ENCODE measurements at places on chromosomes 2 and 18.

DNA sequence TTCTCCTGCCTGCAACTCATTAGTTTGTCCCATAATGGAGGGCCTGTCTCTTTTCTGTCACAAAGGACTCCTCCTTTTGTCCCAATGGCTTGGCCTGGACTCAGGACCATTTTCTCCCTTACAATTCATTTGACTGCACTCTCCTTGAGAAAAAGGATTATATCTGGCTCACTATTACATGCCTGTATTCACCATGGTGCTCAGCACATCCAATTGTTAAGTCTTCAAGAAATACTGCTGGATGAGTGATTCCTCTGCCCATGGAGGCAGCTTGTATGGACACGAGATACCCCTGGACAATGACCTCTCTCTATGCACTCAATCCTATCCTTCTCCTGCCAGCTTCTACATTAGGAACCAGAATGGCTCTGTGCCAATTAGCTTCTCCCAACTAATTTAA, 47.0 kb downstream of the CHST9 start:
- no peak for DNase-seq

GRCh38 chr18:3607309-3608098, 157.5 kb downstream of the TGIF1 start:
- DNase-seq = no peak

- DNase-seq = no peak
These were observed 92.1 kb downstream of the PXDN start for GRCh38 chr2:1652034-1652790.

DNA sequence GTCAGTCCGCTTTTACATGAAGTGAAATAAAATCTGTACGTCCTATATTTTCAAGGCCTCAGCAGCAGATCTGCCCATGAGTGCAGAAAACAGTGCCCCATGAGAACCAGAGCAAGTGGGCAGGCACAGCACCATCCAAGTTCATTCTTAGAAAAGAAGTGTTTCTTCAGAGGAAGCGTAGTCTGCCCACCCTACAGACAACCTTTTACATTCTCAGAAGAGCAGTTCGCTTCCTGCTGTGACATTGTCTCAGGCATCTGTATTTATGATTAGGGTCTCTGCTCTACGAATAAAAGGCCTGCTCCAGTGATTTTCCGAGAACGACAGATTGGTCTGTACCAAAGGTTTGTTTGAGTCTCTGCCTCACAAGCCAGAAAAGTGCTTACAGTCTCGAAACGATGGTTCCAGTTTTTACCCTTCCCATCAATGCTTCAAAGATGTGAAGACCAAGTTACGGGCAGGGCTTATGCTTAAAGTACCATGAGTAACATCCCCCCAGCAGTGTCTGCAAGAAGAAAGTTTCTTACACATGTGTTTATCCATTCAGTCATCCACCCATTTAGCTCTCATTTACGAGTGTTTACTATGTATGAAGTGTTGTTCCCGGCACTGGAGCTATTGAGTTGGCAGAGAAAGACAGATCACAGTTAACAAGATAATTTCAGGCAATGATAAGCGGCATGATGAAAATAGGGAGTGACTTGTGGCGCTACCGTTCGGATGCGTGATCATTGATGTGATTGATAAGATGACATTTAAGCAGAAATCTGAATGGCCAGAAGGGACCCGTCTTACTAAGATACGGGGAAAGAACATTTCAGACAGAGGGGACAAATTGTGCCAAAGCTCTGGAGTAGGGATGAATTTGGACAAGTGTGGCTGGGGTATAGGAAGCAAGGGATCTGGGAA, 31.4 kb upstream of the CTLA4 start:
- DNase-seq = no peak

GRCh38 chr2:192126426-192126825, 68.3 kb downstream of the TMEFF2 start:
- DNase-seq = no peak

DNA sequence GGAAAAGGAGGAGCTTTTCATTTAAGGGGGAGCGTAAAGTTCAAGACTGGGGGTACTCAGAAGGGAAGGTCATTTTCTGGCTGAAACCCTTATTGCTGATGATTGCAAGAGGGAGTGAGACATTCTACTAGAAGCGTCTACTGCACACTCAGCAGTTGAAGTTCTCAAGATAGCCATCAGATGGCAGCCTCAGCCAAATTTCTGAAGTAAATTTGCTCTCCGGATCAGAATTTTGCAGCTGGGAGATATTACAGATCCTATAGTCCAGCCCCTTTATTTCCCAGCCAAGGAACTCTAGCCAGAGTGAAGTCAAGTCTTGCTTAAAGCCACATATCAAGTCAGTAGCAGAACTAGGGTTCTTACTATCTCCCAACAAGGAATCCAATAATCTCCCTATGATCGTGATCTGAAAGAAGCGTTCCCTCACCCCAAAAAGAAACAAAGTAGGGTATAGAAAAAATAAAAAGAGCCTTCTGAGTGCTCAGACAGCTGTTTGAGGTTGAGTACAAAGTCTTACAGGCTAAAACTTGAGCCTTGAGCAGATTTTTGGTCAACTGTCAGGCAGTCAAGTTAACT, 24.0 kb downstream of the RAX start:
- DNase-seq = peak; percentile 49

DNA sequence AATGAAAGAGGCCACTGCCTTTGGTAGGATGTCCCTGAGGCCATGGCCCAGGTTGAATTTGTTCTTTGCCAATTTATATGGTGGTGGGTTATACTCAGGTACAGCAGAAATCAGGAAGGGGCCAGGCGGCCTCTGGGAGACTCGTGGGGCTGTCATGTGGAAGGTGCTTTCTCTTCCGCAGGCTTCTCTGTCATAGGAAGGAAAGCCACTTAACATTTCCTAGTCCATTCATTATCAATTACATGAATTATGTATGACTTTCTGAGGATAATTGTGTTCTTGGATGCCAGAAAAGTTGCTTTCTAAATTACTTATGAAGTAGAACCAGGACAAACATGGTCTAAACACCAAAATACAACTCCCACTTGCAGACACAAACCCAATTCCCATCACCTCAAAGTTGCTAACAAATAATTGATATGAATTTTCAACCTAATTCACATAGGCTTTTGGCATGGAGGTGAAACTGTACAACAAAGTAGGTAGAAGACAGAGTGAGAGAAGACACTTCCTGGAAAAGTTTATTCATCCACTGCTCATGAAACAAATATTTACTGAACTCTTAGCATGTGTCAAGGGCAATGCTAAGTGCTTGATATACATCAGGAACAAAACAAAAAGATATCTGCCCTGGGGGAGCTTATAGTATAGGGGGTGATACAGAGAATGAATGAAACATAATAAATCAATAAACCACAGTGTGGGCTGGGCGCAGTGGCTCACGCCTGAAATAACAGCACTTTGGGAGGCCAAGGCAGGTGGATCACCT, 50.5 kb upstream of the CHMP1B start:
- no peak for DNase-seq

DNA sequence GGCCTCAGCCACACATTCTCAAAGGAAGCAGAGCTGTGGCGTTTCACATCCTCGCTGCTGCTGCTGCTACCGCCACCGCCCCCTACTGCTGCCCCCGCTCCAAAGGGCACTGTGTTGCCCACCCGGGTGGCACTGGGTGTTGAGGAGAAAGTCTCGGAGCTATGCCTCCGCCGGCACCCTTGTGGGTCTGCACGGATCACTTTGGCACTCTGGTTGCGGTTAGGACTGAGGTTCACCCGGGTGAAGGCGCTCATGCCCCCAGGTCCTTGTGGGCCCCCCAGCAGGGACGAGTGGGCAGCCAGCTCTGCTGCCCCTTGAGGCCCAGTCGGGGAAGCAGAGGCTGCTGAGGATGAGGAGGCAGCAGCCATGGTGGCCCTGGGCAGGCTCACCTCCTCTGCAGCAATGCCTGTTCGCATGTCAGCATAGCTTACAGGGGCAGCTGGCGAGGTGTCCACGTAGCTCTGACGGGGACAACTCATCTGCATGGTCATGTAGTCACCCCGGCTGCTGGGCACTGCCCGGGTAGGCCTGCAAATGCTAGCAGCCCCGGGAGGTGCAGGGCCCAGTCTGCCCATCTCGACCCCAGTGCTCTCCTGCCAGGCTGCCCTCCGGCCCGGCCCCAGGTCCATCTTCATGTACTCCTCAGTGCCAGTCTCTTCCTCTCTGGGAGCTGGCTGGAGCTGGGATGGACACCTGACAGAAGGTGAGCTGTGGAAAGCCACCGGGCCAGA, 4.2 kb downstream of the IRS1 start:
- no peak for DNase-seq

- DNase-seq = peak; percentile 19
These were observed 124.4 kb upstream of the SETBP1 start for GRCh38 chr18:44556296-44556695.

DNA sequence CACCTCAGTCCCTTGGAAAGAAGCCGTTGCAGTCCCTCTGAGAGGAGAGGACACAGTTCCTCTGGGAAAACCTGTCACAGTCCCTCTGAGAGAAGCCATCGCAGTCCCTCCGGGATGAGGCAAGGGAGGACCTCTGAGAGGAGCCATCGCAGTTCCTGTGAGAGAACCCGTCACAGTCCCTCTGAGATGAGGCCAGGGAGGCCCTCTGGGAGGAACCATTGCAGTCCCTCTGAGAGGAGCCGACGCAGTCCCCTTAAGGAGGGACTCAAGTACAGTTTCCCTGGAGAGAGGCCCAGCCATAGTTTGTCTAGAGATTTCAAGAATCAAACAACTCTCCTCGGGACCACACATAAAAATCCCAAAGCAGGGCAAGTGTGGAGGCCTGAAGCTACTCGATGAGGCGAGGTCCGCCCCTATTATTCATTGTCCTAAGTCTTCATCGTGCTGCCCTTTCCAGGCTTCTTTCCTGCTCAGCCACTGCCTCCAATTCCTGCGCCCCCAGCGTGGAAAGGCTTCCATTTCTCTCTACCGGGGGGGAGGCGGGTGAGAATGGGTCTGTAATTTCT, 630 bp upstream of the ZNF512 start:
- no peak for DNase-seq

DNA sequence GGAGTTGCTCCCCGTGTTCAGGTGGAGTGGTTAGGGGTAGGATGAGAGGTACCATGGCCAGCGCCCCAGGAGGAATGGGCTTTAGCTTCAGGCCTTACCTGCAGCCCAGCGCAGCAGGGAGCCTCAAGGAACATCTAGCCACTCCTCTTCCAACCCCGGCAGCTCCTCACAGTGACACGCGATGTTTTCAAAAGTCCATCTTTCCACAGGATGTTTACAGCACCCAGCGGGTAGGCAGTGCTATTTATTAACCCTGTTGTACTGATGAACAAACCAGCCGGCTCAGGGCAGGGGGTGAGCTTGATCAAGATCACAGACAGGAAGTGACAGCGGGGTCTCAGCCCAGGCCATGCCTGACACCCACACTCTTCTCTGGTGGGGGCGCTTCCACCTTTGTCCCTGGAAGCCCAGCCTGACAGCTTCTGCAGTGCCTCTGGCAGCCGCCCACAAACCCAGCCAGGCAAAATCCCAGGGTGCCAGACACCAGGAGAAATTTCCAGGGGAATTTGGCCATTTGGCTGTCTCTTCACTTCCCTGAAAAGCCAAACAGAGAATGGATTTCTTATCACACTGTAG, 18.4 kb upstream of the PRLH start:
- no peak for DNase-seq

GRCh38 chr2:25053041-25053440, 11.2 kb downstream of the EFR3B start:
- DNase-seq = no peak

GRCh38 chr2:201680743-201681142, 17.7 kb downstream of the MPP4 start:
- DNase-seq = no peak

DNA sequence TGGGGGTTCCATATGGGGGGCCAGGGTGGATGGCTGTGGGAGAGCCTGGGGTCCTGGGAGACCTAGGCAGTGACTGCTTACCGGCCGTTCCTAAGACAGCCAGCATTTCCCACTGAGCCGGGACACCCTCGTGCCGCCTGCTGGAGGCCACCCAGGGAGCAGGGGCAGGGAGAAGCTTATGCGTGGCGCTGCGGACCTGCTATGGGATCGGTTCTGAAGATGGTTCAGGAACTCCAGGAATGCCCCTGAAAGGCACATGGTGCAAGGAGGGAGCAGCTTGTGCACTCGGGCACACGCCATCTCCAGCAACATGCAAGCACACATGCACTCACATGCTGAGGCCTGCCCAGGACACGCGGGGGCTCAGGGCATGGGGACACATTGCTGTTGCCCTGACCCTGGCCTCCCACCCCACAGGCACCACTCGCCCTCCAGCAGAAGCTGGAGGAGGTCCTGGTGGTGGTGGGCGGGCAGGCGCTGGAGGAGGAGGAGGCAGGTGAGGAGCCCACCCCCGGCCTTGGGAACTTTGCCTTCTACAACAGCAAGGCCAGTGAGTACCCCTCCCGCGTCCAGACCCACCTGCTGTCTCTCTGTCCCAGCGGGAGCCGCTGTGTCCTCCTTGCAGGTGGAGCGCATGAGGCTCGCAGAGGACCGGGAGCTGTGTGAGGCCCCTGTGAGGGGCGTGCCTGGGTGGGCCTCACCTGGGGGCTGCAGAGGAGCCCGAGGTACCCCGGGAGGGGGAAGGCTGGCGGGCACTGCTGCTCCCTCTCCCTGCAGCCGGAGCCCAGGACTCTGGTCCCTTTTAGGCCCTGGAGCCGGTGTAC, 4.1 kb downstream of the KLHL30 start:
- DNase-seq = no peak

- no peak for DNase-seq
These were observed 21.1 kb upstream of the GALNT5 start for GRCh38 chr2:157236404-157236803.

DNA sequence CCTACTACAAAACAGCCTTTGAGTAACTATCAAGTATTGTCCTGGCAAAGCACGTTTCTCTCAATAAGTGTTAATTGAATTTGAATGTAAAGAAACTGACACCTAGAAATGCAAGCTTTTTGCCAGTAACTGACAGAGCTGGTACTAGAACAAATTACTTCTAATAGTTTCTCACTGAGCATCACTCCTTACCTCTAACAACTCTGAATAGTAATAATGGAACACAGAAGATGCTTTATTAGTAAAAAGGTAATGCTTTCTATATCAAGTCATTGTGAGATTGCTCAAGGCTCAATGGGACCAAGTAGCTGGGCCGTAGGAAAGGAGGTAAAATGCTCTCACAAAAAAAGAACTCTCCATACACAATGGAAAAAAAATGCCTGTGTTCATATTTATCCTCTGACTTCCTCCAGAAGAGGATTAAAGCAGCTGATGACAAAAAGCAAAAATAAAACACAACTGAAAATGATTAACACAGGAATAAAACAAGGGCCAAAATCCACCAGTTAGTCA, 11.8 kb downstream of the RASGRP3 start:
- DNase-seq = no peak

DNA sequence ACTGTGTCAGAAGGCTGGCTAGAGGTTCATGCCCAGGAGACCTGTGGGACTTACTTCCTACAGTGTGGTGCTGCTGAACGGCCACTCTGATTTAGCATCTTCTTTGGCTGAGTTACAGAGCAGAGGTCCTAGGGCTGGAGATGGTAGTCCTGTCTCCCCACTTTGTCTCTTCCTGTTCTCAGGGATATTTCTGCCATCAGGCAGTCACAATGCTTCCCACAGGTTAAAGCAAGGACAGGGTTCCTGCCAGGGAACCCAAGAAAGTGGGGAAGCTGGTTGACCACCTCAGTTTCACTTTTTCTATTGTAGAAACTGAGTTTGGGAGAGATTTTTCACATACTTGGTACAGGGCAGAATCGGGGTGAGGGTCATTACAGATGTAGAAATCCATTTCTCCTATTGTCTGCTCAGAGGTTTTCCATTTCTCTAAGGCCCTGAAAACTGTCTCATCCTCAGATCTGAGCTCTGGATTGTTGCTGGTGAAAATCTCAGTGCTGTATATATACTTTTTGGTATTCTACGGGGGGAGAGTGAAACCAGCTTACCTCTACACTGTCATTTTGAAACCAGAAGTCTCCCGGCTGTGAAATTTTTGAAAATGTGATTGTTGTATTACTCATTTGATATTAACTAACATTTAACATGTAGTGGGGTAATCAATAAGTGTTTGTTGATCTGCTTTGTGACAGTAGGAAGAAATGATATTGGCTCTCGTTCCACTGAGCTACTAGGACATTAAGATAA, 37.0 kb upstream of the MEP1B start:
- DNase-seq = no peak
